ENCODE measurements at places on chromosomes 1 and 21.

DNA sequence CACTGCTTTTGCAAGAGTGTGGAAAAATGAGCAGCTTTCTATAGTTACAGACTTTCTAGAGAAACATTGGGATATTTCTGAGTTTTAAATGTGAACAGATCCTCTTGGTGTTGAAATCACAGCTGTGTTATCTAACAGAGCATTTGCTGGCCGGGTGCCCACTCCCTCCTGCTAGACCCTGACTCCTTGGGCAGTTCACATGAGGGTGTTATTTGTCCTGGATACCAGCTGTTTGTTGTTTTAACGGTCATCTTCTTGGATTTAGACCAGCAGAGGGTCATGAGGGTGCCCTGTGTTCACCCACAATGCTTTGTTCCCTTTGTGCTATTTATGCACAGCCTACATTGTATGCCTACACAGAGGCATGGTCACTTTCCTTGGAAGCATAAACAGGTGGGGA lies 67.1 kb downstream of the CENPF start:
- no peak for DNase-seq

DNA sequence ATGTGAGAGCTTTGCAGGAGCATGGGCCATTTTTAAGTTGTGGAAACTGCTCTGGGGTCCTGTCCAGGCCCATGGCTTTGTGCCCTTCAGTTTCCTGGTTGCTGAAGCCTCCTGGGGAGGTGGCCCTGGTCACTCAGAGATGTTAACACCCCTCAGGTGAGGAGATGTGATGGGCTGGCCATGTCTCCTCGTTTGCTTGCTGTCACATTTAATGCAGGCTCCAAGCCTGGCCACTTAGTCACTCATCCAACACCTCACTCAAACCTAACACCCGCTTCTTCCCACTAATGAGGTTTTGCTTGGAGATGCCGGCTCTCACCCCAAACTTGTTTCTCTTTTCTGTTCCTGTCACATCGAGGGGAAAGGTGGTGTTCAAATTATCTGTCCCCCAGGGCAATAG lies 192.7 kb downstream of the PTPRU start:
- DNase-seq, result no peak

- DNase-seq, result no peak
These were observed 3.6 kb downstream of the UROD start for GRCh38 chr1:45015683-45016082.

DNA sequence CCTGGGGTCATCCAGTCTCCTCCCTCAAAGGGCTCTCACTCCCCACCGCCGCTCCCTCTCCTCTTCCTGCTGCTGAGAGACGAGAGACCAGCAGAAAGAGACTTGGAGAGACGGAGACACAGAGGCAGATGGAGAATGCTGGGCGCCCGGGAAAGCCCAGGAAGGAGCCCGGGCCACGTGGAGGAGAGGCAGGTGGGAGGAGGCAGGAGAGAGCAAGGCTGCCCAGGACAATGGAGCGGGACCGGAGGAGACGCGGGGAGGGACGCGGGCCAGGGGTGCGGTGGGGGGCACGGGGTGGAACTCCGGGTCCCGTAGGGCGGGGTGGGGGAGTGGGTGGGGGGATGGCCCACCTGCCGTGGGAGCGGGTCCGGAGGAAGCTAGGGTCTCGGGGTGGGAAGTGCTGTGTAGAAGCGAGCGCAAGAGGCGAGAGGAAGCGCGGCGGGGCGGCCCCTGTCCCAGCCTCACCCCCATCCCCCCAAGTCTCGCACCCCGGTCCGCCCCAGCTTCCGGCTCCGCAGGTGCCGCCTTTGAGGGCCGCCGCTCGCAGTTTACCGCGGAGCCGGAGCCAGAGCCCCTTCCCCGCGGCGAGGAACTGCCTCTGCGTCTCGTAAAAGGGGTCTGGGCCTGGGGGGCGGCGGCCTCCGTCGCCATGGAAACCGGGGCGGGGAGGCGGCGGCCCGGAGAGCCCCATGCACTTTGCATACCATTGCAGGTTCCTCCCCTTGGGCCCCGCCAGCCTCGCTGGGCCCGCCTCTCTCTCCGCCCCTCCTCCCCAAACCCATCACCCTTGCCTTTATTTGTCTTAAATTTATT lies 11.7 kb upstream of the EPHA2 start:
- DNase-seq, result peak; percentile 80

DNA sequence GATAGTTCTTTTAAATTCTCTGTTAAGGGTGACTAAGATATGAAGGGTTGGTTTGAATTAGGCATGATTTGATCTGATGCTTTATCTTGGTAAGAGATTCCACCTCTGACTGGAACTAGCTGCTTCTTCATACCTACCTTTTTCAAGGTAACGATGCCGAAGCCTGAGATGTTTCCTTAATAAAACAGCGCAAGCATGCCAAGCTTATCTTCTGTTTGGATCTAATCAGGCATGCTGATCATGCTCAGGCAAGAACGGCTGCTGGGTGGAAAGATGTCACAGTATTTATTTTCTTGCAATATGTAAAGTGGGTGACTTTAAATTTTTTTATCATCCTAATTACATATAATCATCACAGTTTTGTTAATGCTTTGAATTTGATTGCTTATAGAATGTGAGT lies 148.7 kb downstream of the ADGRL2 start:
- no peak for DNase-seq

- DNase-seq, result no peak
These were observed 3.8 kb downstream of the SERTAD4 start for GRCh38 chr1:210236386-210236839.

DNA sequence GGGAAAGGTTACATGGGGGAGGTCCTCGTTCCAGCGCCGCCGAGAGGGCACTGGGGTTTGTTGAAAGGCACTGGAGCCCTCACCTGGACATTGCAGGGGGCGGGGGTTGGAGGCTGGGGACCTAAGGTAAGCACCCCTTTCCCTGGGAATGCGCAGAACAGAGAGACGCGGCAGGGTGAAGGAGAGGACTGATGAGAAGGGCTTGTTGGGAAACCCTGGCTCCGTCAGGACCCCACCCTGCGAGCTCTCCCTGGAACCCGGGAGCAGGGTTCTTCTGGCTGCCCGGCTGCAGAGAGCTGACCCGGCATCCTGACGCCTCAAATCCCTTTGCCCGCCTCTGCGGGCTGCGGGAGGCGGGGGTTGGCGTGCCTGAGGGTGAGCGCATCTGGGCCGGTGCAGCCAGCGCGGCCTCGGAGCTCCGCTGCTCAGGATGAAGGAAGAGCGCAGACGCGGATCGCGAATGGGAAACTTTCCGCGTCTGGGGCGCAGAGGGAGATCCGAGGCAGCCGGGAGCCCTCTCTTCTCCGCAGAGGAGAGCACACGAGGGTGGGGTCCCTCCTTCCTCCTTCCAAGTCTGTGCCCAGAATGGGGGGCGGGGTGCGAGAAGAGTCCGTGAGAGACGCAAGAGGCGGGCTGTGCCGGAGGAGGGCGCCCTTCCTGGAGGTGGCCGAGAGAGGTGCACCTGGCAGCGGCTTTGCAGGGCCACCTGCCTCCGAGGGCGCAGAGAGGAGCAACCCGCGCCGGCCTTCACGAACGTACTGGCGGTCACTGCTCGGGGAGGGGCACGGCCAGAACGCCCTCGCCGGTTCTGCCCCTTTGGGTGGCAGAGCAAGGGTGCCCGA lies 2.4 kb downstream of the IGSF21 start:
- no peak for DNase-seq

- DNase-seq, result no peak
These were observed 45.3 kb downstream of the TTC3 start for GRCh38 chr21:37118187-37118826.

All from activated naive CD4-positive, alpha-beta T cell treated with anti-CD3 and anti-CD28 coated beads, Interleukin-2, amount 10 ng/mL, durations not matched to agents 7 days and 5 days (primary cell).